ENCODE measurements at places on chromosomes 6 and 20.

DNA sequence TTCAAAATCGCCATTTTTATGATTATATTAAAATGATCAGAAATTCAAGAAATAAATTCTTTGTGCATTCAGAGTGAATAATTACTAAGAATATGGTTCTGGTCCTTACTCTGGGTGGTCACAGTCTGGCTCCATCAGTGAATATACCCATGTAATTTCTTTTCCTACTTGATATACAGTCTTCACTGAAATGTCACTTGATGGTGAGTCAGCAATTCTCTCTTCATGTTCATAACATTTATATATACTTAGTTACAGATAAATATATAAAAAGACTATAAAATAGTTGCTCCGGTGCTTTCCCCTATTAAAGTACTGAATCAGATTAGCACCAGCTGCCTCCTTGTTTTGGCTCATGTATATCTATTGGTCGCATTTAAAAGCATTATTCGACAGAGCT lies 56.4 kb upstream of the MTRF1L start:
- DNase-seq, result no peak

- DNase-seq, result no peak
Observed at GRCh38 chr6:99348288-99349170, 945 bp downstream of the FAXC start.

GRCh38 chr6:159042003-159042825 lies 2.6 kb downstream of the TAGAP start:
- peak; percentile 78 for DNase-seq

GRCh38 chr20:17044891-17045290 lies 181.9 kb upstream of the PCSK2 start:
- DNase-seq, result no peak

GRCh38 chr6:96015518-96016333 lies at the start of gene FUT9:
FUT9 (plus strand) TSS chr6:96015974; CDS start chr6:96203156, 187,182 bp downstream.
- peak; percentile 82 for DNase-seq
